NCI-H2029 (cell line): ENCODE measurements at places on chromosomes 5 and 9.
A peak's percentile ranks its signal among the peaks of the same experiment; 100 is the strongest.

DNA sequence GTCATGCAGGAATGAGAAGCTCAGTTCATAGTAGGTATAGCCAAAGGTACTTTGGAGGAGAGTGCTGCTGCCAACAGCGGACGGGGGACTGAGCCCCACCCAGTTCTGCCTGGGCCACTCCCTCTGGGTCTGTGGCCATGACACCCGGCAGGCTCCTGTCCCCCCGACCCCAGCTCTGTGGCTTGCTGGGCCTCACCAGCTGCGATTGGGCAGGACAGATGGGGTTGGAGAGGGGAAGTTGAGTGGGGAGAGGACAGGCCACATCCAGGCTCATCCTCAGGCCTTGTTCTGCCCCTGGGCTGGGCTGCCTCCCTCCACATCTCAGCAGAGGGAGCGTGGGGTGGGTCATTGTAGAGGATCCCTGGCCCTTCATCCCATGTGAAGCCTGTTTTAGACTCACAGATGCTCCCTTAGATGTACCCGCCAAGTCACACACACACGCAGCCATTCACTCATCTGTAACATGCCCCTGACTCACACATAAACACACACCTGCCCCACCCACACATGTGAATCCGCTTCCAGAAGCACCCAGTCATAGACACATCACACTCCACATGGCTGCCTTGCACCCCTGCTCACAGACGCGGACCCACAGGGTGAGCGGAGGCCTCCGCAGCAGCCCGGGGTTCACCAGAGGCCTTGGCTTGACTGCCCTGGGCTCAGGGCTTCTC is 48.8 kb downstream of the NTNG2 start:
- no peak for DNase-seq

- peak; percentile 8 for DNase-seq
These were observed 998.8 kb downstream of the MAT2B start for GRCh38 chr5:164504141-164504772.

- no peak for DNase-seq
These were observed 36.1 kb upstream of the ISL1 start for GRCh38 chr5:51347157-51347556.

DNA sequence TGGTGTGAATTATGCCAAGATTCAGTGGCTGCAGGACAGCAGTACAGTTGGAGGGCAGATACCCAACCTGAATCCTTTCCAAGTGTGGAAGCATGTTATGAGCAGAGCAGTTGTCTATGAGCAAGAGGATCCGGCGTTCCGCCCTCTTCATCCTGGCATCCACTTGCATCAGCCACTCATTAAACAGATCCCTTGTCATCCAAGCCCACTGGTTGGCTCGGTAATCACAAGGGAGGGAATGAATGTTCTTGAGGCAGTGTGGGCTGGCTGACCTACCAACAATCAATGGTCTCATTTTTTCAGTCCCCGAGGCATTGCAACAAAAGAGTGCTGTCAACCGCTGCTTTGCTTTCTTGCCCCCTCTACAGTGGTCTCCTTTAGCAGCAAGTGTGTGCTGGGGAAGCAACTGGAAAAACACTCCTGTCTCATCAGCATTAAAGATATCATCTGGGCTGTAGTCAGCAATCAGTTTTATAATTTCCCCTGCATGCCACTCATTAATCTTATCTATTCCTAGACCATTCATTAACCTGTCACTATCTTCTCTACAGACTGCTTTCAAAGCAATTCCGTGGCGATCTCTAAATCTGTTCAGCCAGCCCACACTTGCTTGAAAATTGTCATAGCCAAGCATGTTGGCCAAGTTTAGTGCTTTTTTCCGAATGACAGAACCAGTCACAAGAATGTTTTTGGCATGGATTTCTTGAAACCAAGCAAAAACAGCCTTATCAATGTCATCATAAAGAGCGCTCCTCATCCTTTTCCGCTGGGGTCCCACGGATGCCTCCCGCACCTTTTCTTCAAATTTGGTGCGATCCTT is 4.9 kb downstream of the TIGD6 start:
- no peak for DNase-seq

GRCh38 chr5:10588779-10589447 is 25.0 kb downstream of the ANKRD33B start:
- no peak for DNase-seq

DNA sequence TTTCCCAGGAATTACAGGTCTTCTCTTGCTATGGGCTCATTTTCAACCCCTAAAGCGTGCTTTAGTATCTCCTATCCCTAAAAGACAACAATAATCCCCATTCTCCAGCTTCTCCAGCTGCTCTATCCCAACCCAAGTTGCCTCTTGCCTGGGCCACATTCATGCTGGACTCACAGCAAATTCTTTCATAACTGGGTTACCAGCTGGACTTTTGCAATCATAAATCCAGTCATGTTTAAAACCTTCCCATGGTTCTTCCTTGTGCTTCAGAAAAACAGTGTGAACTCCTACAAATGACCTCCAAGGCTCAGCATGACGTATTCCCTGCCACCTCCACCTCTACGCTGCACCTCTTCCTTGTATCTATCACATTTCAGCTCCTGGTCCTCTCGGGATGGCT is 346.9 kb downstream of the GADD45G start:
- DNase-seq: no peak

DNA sequence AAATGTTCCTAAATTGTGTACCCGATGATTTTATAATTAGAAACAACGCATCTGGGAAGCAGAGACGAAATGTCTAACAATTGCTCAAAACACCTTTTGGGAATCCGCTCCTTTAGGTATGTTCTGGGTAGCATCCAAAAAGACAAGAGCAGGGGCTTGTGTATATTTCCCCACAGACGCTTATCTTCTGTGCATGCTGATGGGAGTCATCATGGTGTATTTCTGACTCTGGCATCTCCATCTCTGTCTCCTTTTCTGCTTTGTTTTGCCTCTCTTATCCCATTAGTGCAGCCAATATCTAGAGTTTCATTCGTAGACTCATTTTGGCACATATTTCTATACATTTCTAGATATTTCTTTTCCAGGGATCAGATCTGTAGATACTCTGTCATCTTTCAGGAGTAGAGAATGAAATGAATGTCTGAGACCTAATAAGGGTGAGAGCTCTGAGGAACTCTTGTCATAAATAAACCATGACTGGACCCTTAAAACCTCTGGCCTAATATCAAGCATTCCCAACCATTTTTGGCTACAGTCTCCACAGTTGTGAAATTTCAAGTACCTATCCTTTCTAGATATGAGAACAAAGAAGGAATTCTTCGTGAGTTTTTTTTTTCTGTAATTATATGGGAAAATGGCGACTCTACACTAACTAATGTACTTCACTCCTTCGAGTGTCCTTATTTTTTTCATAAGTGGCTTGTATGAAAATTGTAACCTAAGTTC is 508.2 kb downstream of the ACTL7B start:
- DNase-seq: no peak

GRCh38 chr9:38234479-38235170 is 157.9 kb upstream of the ALDH1B1 start:
- DNase-seq: no peak

GRCh38 chr9:94135222-94135621 is 51.0 kb downstream of the PTPDC1 start:
- no peak for DNase-seq

DNA sequence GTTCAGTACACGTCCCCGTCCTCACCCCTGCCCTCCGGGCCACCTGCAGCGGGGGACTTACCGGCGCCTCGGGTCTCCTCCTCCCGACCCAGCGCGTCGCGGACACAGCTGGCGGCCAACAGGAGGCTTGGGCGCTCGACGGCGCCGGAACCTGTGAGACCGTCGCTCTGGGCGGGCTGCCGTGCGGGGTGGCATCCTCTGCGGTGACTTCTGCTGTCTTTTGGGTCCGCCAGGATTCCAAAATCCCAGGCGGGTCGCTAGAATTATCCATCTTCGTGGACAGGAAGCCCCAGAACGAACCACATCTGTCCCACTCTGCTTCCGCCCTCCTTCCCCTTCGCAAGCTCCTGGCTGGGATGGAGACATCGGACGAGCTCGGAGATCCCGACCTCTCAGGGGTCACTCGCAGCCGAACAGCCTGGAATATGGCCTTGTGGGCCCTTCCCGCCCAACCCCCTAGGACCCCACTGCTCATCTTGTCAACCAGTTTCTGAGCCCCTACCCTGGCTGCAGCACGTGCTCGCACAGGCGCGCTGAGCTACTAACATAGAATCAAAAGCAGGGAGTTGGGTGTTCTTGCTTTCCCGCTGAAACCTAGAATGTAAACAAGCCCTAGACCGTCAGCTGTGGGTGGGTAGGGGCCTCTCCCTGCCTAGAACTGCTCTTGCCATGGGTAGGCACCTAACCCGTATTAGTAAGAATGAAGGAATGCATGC is 947 bp upstream of the MARCHF3 start:
- DNase-seq: no peak
